Mammary epithelial cell (primary cell): ENCODE measurements at places on chromosomes 3 and 15.
A peak's percentile ranks its signal among the peaks of the same experiment; 100 is the strongest.

- DNase-seq = no peak
Observed at GRCh38 chr3:98887684-98888083, 13.8 kb downstream of the DCBLD2 start.

GRCh38 chr3:143497382-143497781 lies 350.9 kb downstream of the SLC9A9 start:
- DNase-seq = no peak

DNA sequence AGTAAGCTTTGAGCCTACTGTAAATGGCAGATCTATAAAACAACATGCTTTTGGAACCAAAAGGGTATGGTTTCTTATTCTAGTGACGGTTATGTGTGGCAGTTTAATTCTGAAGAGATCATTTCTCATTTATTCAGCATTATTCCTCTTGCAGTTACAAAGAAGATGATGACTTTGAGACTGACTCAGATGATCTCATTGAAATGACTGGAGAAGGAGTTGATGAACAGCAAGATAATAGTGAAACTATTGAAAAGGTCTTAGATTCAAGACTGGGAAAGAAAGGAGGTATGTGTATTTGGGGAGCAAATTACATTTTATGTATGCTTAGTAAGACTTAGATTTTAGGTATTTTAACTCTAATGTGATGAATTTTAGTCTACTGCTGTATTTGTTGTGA lies 41.5 kb downstream of the CHD2 start:
- DNase-seq = no peak

DNA sequence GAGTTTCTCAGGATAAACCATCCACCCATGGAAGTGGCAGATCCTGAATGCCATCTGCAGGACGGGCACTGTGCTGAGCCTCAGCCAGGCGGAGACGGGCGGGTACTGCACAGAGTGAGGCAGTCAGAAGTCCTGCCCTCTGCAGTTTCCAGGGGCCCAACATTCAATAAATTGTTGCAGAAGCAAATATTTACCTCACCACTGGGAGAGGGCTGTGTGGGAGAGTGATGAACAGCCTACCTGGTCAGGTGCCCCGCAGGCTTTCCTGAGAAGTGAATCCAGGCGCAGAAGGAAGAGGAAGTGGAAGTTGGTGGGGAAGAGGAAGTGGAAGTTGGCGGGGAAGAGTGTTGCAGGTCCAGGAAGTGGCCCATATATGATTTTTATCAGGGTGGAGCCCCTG lies 100.8 kb downstream of the SLCO3A1 start:
- no peak for DNase-seq

DNA sequence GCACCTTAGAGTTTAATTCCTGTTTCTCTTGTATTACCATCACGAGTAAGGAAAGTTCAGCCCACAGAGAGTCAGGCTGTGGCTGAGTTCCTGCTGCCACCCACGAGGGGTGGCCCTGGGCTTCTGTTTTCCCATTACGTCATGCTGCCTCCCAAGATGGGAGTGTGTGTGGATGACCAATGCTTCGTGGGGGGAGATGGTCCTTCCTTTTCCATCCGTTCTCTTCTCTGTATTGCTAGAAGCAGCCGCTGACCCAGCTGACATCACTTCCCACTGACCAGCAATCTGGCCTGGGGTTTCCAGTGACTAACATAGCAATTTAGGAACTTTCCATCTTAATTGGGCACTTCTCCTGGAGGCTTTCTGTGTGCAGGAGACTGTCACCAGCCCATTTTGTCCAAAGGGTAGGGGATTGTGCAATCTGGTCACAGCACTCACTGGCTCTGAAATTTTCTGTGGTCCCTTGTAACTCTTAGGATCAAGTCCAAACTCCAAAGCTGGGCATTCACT lies 9.3 kb downstream of the IRAK2 start:
- DNase-seq = peak; percentile 63

DNA sequence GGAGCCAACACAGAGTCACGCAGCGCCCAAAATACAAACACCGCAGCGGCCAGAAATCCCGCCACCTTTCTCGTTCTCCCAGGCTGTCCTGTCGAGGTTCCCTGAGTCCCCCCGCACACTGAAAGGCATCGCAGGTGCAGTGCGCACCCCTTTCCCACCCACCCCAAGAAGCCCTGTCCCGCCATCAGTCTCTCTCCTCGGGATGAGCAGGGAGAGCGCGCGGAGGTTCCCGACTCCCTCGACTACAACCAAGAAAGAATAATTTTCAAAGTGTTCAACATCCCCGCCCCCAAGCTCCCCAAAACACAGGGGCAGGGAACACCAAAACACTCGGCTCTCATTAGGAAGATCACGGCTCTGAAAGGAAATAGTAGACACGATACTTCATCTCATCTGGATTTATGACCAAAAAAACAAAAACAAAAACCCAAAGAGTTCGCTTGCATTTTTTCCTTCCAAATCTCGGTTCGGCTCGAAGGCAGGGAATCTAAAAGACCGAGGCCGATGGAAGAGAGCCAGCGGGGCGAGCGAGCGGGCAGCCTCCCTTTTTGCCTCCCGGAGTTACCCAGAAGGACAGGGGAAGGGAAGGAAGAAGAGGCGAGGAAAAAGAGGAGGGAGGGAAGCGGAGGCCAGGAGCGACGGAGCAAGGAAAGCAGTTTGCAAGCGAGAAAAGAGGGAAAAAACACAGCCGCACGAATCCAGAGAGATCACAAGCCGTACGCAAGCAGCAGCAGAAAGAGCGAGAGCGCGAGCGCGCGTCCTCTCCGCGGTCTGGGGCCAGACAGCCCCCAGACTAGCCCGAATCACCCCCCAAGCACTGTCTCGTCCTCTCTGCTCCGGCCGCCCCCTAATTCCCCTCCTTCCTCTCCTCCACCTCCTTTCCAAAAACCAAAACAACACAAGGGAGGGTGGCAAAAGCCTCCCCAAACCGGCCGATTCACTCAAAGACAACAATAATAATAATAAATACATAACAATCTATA lies 808 bp downstream of the BCL6 start:
- peak; percentile 51 for DNase-seq

- no peak for DNase-seq
Observed at GRCh38 chr3:38210141-38210757, 44.9 kb downstream of the OXSR1 start.

DNA sequence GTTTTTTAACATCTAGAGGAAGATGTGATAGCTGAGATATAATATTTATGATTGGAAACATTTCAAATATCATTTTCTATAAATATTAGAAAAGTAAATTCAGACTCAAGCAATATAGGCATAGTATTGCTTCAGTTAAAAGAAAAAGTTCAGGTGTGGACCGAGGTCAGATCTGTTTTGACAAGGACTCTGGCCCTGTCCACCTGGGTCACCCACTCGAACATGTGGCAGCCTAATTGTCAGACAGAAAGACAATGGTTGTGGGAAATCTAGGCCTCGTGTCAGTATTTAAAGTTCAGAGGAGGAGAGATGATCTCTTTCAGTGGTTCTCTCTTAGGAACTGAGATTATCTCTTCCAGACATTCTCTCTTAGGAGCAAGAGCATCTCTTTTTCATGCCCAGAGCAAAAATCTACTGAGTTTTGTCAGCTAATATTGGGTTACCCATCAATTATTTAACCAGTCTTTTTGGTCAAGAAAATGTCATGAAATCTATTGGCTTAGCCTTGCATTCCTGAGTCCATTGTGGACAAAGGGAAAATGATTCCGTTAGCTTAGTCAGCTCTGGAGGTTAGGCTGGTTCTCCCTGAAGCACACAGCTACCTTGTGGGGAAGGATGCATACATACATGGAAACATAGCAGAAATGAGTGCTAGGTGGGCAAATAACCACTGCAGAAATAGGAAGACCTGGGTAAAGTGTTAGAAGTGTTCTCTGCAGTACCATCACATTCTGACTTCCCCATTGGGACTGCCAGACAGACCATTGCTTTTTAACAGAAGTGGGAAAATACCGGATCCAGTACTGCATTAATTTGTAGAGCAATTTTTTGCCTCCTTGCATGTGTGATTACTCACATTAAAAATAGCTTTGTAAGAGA lies 343.3 kb downstream of the GRM7 start:
- DNase-seq = no peak

DNA sequence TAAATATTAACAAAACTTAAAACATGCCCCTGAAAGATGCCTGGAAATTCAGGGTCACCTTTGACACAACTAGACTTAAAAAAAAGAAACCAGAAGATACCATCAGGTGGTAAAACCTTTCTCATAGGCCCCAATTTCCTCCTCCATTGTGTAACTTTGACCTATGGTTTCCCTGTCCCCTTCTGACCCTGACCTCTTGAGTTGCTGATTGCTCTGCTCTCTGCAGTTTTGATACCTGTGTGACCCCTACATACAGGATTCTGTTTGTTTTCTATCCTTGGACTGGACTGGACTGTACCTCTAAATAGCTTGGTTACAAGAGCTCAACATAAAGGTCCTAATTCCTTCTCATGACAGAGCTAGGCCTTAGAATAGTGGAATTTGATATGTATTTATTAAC lies 220.6 kb downstream of the ZIC4 start:
- no peak for DNase-seq

DNA sequence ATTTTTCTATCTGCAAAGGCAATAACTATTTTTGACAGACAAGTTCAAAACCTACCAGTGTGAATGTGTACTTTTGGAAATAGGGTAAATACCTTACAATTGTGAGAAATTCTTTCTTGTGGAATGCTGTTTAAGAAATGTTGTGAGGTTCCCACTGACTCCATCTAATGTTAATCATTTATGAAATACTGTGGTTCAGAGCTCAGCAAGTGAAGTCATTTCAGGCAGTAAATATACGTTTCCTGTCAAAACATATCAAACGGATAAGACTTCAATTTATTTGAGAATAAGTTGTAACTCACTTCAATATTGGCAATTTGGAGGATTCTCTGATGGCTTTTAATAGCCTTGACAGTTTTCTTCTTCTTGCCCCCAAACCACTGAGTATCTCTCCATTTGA lies 16.4 kb downstream of the TAFA4 start:
- no peak for DNase-seq
